NCI-H1436 treated with DMSO at 0.1 percent for 48 hours (cell line): ENCODE measurements at places on chromosomes 5 and 9.

- no peak for DNase-seq
These were observed 182.1 kb upstream of the PTGER4 start for GRCh38 chr5:40497573-40497972.

GRCh38 chr9:92590377-92590776 is 54.6 kb upstream of the ECM2 start:
- no peak for DNase-seq

DNA sequence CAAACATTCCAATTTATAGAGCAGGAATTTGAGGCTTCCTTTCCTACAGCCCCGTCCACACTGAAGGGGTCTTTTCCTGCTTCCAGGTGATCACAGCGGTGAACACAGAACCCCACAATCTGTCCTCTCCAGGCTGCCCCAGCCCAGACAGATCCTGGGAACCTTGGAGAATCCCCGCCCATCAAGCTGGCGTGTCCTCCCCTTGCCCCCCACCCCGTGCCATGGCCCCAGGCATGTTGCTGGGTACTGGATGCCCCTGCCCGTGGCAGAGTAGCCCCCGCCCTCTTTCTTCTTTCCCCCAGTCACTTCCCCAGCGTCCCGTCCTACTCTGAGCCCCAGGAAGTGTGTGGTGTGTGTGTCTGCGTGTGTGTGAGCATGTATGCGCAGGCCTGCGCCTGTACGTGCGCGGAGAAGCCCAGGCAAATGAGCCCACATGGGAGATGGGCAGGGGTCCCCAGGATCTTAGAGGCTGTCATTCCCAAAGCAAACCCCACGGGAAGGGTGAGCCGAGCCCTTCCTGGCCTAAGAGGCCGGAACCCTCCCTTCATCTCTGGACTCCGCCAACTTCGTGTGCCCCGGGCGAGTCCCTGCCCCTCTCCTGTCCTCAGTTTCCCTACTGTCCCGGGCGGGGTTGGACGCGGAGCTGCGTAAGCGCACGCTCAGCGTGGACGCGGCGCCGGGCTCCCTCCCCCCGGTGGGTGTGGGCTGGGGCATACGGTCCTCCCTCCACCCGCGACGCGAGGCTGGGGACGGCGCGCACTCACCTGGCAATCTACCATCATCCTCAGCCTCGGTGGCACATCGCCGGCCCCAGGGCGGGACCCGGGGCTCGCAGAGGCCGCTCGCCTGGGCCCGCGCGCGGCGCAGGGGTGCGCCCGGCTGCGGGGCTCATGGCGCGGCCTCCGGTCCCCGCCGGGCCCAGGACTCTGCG is 15.2 kb downstream of the GBGT1 start:
- DNase-seq = no peak

- no peak for DNase-seq
These were observed 93.6 kb downstream of the SEMA6A start for GRCh38 chr5:116480894-116481510.

DNA sequence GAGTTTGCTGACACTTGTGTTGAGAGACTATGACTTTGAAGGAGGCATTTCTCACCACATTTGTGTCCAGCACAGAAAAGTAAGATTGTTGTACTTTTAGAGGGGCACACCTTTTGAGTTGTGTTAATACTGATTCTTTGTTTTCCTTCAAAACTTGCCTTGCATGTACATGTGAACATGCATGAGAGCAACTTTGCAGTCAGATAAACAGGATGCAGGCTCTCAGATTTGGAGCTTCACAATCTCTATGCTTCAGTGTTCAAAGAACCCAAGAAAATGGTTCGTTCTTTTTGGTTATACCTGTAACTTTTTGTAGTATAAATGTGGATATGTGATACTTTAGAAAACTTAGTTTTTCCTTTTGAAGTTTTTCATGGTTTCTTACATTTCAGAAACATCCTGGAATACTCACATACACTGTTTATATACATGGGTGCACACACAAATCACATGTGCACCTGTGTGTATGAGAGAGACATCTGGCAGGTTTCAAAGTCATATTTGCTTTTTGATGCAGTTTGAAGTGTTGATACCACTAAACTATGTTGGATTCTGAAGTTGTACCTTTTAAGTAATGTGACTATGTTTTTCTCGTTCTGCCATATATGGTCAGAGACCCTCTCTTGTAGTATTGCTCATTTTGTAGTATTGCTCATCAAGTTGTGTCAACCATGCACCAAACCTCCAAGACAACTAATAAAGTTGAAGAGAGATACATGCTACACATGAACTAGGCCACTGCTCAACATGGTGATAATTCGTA is 190.7 kb downstream of the CD180 start:
- DNase-seq = no peak

- no peak for DNase-seq
These were observed 332.8 kb downstream of the MLLT3 start for GRCh38 chr9:20289423-20290010.
